ENCODE measurements at places on chromosomes 2 and 18.
A peak's percentile ranks its signal among the peaks of the same experiment; 100 is the strongest.

GRCh38 chr2:217160103-217160743 is 300.4 kb upstream of the TNP1 start:
- DNase-seq: no peak

DNA sequence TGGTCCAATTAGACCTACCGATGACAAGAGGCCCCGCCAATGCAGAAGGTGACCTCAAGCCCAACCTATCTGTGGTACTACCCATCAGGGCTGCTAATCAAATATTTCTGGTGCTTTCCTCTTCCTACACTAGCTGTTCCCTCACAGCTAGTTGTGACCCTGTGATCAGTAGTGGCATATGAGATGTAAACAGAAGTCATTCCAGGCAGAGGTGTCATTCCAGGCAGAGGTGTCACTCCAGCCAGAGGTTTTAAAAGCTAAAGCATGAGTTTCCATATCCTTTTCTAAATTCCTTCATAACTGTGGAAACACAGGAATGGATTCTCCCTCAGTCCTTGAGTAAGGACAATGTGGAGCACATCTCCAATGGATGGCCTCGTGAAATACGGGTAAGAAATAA is 110.9 kb upstream of the DNAJC10 start:
- no peak for DNase-seq

- DNase-seq: no peak
Measured at GRCh38 chr18:75742516-75742915, 315.0 kb upstream of the SMIM21 start.

- no peak for DNase-seq
Measured at GRCh38 chr2:227509076-227509475, 37.1 kb downstream of the AGFG1 start.

DNA sequence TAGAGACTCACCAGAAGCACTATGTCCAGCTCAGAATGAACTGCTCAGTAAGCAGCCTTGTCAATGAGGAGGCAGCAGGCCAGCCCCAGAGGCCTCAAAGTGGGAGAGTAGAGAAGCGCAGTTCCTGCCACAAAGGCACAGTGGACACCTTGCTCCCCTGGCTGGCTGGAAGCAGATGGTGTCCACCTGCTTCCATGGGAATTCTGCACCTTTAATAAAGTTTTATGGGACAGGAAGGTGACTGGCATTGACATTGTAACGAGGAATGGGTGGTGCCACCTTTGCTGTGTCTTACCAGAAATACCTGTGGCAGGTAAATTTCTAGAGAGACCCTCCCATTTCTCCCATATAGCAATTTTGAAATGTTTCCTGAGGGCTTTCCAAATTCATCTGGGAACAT is 6.7 kb upstream of the IL1B start:
- no peak for DNase-seq

DNA sequence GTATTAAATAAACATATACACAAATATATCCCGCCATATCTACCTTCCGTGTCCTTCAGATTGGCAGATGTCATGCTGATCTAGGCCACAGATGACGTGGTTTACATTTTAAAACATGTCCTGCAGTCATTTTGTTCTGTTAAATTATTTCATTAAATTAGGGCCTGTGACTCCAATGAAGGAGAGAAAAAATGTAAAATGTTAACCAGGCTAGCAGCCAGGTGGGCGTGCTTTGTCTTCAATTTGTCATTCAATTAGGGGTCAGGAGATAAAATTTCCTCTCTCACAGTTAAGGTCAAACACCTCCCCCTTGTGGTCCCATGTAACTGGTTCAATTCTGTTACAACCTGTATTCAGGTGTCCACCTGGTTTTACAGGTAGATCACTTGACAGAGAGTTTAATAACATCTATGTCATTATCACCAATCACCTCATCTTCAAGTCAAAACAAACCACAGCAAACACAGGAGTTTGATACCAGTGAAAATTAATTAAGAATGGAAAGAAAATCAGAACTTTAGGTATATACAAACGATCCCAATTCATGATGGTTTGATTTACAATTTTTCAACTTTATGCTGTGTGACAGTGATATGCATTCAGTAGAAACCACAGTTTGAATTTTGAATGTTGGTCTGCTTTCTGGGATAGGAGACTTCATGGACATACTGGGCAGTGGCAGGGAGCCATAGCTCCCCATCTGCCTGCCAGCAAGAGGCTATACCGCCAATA is 339.4 kb downstream of the CMPK2 start:
- DNase-seq: no peak

- no peak for DNase-seq
Measured at GRCh38 chr2:20473128-20473527, 26.3 kb downstream of the RHOB start.

DNA sequence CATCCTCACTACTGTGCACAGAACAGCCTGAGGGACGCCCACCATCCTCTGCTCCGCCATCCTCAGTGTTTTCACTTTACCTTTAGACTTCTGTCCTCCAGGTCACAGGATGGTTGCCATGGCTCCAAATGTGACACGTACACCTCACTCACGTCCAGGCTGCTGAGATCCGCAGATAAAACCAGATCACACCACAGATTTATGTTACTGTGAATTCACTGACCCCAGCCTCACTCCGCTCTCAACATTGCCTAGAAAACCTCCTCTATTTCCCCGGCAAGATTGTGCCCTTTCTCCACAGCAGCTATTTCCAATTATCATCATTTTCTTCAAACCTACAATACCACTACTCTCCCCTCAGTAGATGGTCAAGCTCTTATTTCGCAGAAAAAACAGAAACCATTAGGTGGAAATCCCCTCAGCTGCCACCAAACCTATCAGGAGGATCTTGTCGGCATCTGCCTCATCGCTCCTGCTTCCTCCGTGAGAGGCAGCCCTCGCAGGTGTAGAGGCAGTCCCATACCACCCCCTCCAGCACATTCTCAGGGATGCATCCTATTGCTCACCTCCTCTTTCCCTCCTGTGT is 49.8 kb upstream of the SLC1A4 start:
- no peak for DNase-seq

GRCh38 chr2:178819147-178819875 is 12.1 kb upstream of the TTN start:
- DNase-seq: no peak

- DNase-seq: no peak
Measured at GRCh38 chr2:158890296-158890905, 78.0 kb upstream of the TANC1 start.

GRCh38 chr18:79356435-79356834 is 39.3 kb upstream of the NFATC1 start:
- no peak for DNase-seq

DNA sequence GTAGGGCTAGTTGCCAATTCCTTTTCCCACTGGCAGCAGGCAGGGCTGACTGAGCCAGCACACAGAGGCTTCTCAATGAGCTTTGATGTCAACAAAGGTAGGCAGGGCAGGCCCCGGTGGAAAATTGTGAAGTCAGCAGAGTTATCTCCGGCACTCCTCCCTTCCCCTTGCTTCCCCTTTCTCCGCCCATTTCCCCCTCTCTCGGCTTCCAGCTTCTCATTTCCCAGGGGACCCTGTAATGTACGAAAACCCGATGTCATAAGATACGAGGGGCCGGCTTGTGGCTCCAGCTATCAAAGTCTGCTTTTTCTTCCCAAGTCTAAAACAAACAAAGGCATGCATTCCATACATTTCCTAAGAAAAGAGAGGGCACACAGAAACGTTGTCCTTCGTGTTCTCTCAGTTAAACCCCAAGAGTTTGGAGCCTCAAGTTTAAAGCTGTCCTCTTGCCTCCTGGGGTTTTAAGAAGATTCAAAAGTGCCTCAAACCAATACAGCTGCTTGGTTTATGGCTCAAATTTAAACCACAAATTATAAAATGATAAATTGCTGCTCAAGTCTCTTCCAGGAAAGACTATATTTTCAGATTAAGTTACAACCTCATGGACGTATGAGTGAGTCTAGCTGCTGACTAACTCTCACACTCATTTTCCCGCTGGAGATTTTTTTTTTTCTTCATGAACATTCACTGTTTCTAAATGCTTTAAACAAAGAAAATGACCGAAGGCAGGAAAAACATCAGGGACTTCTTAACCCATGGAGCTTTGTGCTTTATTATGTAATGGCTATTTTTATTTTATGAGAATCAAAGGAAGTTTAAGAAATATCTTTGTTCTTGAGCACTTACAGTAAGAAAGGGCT is 27.2 kb upstream of the EML4 start:
- DNase-seq: peak; percentile 39

GRCh38 chr2:60446413-60447267 is 106.8 kb downstream of the BCL11A start:
- no peak for DNase-seq

DNA sequence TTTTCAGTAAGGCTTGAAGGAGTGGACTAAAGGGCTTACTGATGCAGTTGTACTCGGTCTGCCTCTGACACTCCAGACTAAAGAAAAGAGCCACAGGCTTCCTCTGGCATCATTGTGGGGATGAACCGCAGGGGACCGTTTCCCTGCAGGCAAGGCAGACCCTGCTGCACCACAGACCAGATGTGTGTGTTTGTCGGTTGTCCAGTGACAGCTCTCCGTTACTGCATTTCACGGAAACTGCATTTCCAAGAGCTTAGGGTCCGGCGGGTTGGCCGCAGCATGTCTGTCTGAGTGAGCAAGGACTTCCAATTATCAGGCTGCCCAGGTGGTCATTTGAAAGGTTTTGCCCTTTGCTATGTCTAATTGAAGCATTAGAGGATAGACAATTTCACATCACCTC is 98.1 kb downstream of the FAM210A start:
- DNase-seq: no peak

GRCh38 chr2:84807063-84807485 is 73.8 kb downstream of the TRABD2A start:
- DNase-seq: no peak

- no peak for DNase-seq
Measured at GRCh38 chr18:58847383-58848071, 17.1 kb upstream of the ZNF532 start.

- peak; percentile 52 for DNase-seq
Measured at GRCh38 chr2:236536727-236537398, 32.8 kb upstream of the ACKR3 start.

DNA sequence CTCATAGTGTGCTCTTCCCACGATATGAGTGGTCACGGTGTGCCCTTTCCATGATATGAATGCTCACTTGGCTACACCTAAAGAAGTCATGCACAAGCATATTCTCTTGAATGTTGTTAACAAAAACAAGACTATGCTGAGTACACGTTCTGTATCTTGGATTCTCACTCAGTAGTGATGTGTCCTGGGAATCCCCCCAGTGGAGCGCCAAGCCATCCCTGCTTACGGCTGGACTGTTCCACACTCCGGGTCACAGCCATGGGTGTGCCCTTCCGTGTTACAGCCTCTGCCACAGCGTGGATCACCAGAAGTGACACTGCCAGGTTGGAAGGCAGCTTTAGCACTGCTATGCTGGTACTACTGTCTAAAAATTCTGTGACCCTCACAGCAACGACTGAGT is 59.1 kb downstream of the TPO start:
- DNase-seq: no peak

DNA sequence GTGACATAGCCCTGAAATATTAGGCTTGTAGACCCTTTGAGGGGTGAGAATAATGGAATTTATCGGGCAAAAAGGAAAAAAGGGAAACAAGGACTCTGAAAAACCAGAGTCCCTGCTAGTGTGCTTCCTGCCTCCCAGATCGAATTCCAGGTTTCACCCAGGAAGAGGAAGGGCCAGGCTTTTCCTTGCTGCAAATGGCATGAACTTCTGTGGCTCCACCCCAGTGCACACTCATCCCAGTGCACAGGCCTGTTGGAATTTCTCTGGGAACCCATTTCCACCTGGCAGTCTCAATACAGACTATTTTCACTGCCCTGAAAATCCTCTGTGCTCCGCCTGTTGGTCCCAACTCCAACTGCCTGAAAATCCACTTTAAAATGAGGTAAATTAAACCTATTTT is 29.9 kb downstream of the C18orf54 start:
- no peak for DNase-seq

GRCh38 chr2:229695961-229696360 is 18.4 kb downstream of the DNER start:
- DNase-seq: no peak

GRCh38 chr2:119823734-119824334 is 64.1 kb downstream of the PTPN4 start:
- DNase-seq: peak; percentile 31

Measured in activated CD4-positive, alpha-beta T cell treated with anti-CD3 and anti-CD28 coated beads, Interleukin-2, amount 50 U/mL, for 1 hour (primary cell).